Panc1 (cell line): ENCODE measurements at places on chromosomes 12 and 14.

DNA sequence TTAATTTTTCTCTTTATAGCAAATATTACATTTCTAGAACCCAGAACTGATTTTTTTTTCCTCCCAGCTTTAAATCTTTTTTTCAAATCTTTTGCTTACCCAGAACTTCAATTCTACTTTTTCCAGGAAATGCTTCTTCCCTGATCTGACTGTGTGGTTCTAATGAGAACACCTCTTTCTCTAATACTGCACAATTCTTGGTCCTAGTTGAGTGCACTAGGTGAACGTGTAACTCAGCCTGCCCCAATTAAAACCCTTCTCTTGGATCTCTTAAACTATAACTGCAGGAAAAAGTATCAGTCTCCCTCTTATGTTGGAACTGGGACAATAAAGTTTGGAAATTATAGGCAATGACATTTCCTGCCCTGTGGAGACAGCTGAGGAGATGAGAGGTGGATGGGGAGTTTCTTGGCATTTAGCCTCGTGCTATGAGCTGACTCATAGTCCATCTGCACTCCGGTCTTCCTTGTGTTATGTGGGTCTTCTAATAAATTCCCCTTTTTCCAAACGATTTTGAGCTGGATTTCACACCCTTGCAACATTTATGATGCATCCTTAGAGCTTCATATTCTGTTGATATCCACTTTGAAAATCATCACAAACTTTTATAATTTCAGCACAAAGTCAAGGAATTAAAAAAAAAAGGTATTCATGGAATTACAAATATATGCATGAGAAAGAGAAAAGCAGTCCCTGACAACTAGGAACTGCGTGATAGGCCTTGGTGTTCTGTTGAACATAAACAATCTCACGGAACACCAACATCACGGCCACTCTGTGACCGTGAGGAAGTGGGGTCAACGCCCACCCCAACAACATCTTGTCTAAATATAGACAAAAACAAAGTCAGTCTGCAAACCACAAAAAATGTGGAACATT is 52.4 kb downstream of the BRMS1L start:
- DNase-seq = no peak

DNA sequence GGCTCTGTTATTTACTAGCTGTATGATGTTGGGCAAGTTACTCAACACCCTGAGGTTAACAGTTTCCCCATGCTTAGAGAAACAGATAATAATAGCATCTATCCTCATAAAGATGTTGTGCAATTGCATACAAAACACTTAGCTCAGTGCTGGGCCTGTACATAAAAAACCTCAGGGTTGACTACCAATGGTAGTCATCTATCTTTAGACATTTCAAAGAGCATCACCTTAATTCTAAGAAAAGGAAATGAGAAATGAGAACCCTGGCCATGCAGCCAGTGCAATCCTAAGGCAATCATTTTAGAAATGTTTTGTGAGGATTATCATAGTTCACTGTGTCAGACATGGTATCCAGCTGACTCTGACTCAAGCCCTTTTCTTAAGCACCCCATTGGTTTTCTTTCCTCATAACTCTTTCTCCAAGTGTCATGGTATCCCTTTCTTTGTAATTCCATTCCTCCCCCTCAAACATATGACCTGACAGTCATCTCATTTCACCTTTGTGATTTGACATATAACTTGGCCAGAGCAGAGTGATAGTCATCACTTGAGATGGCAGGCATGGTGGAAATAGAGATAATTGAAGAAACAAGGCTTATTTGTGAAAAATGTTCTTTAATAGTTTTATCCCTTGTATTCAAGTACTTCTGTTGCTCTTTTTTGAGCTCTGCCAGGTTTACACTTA is 29.5 kb upstream of the OSBPL8 start:
- no peak for DNase-seq

GRCh38 chr12:104957719-104958000 is 430 bp downstream of the SLC41A2 start:
- DNase-seq = no peak

- DNase-seq = no peak
Observed at GRCh38 chr12:49332441-49332861, 4.5 kb downstream of the C1QL4 start.

- no peak for DNase-seq
Observed at GRCh38 chr12:109273354-109273753, 35.7 kb downstream of the FOXN4 start.

GRCh38 chr12:124578445-124578844 is 11.0 kb upstream of the NCOR2 start:
- DNase-seq = no peak

DNA sequence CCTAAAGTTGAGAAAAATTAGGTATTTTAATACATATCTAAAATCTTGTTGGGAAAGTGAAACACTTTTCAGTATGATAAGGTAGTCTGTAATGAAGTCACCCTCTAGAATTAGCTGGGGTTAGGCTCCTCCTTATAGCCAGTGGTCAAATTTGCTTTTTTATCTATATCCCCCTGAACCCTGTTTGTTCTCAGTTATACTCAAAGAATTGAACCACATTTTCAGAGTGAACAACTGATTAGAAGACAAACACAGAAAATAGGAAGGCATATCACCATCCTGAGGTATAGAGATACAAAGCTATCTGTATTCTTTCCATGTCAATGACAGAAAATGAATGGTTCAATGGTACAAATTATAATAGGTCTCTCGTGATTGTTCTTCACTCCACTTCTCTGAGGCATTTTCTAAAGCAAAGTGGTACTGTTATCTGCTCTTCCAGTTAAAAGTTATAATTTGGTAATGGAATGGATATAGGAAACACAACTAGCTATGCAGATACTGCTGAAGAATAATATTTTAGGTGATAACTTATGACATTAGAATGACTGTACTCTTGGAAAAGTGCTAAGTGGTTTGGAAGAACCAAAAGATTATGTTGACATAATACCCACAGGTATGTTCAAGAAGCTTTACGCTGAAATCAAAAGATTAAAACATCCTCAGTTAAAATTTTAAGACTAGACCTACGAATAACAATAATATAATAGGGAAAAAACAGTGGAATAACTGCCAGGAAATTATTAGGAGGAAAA is 27.6 kb downstream of the WASHC3 start:
- DNase-seq = no peak
